ENCODE measurements at places on chromosomes 3 and 15.
A peak's percentile ranks its signal among the peaks of the same experiment; 100 is the strongest.

- DNase-seq: peak; percentile 49
These were observed 641 bp downstream of the ACVR2B start for GRCh38 chr3:38454178-38454883.

DNA sequence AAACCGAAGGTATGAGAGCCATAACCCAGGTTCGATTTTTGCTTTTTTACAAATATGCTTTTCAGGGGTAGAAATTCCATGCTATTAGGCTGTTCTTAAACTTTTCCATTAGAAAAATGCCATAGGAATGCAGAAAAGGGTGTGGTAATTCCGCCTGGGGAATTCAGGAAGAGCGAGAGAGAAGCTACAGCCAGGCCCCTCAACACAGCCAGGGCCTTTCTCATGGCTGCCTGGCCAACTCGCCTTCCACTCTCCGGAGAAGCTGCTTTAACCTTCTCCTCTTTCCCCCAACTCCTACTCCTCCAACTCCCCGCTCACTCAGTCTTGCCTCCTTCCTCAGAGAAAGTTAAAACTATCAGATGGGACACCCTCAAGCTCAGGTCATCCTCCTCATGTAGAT lies 9.1 kb upstream of the TICRR start:
- no peak for DNase-seq

GRCh38 chr3:164522073-164522763 lies 556.1 kb downstream of the SI start:
- DNase-seq: no peak

DNA sequence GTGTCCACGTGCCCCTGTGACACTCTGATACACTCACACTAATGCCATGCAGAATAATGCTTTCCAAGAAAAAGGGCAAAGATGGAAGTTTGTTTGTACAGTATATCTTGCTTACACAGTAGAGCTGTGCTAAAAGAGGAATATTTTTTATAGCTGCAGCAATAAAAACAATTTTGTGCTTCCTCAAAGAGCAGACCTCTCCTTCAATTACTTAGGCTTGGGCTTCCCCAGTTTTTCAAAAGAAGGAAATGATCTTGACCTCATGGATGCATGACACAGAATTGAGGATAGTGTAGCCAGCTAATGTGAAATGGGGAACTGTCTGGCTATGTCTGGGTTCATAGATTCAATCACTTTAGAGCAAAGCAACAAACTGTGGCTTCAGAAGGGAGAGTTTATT lies 137.4 kb downstream of the STT3B start:
- DNase-seq: no peak

GRCh38 chr15:52208306-52208946 lies 17.2 kb upstream of the GNB5 start:
- peak; percentile 73 for DNase-seq

GRCh38 chr3:120502116-120502515 lies 51.3 kb upstream of the FSTL1 start:
- DNase-seq: no peak

DNA sequence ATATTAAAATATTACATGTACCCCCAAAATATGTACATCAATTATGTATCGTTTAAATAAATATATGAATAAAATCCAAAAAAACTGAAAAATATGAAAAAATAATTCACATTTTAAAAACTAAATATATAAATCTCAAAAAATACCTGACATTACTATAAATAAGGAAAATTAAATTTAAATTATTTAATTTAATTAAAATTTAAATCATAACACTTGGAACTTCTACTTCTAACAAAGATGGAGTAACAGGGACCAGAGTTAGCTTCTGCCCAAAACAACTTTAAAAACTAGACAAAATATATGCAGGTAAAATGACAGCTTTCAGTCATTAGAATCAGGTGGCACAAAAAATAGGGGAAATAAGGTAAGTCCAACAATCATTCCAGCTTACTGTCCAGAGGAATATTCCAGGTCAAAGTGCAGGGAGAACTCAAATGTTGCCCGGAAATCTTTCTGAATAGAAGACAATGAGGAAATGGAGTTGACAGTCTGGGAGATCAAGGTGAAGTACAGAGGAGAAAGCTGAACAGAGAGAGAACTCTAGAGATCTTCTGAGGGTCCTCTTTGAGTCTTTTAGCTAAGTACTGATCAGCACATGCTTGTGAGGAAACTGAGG lies 207.7 kb upstream of the ATP11B start:
- DNase-seq: peak; percentile 30

DNA sequence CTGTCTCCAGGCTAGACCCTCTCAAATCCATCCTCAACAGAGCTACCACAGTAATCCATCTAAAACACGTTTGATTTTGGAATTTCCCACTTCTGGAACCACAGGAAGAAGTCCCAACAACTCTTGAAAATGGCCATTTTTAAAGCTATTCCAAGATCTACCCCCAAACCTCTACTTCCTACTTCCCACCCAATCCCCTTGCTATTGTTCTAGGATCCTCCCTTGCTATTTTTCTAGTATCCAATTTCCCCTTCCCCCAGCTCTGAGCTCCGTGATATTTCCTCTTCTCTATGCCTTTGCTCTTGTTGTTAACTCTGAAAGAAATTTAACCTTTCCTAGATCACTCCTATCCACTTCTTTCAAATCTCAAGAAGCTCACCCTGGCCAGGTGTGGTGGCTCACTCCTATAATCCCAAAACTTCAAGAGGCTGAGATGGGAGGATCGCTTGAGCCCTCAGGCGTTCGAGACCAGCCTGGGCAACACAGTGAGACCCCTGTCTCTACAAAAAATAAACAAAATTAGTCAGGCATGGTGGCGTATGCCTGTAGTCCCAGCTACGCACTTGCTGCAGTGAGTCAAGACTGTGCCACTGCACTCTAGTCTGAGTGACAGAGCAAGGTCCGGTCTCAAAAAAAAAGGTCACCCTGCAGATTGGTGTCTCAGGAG lies 13.0 kb downstream of the UACA start:
- no peak for DNase-seq

DNA sequence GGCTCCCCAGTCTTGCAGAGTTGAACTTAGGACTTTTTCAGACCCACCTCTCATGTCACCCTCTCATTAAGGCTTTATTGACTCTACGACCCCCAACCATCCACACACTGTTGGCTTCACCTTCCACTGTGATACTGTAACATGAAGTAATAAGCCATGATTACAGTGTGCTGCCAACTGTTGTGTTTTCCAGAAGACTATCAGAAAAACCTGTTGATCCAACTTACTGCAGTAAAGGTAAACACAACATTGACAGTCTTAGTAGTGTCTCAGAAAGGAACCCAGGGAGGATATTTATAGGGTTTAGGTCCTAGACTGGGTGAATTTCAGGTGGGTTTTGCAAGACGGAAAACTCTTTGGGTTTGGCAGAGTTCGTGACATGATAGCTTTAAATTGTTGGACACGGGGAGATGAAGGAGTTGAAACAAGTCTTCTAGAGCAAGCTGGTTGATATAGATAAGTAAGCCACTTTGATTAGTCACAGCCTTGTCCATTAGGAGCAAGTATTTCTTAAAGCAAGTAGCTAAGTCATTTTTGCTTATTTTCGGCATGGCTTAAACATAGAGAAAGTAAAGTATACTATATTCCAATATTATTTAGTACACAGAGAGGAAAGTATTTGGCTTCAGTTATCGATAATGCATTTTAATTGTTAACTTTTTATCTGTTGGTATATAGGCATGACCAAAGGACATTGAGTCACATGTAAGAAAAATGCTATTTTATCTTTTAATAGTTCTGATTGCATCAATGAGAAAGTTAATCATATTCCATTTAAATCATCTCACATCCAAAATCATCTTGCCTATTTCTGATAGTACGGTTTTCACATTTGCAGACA lies 2.4 kb upstream of the COL6A5 start:
- no peak for DNase-seq
